ENCODE measurements at places on chromosomes 16 and 17.

DNA sequence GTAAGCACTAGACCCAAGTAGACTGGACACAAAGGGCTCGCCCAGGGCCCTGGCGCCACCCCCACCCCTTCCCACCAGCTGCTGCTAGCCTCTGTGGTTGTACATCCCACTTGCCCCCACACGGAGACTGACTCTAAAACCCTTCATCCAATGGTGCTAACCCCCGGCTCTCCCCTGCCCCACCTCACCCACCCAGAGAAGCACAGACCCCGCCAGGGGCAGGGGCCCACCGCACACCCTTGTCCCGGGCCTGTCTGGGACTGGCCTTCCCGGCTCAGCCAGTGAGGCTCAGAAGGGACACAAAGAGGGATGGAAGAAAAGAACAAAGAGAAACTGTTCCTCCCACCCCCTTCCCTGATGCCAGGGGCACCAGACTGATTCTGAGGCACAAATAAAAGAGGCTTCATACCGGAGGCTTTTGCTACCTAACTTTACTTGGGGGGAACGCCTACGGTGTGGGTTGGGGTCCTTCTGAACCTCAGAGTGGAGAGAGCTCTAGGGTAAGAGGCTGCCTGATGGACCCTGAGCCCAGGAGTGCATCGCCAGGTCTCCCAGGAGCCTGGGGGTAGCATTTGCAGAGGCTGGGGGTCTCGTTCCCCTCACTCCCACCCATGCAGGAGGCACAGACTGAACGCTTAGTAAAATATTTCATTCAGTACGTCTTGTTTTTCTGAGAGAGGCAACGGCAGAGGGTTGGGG is 8.2 kb downstream of the CORO6 start:
- H3K27ac ChIP-seq: no peak overlapping the region
- H3K36me3 ChIP-seq: peaks cover 2% of the 10 kb centered on the region
- no peak overlapping the region for H3K4me3 ChIP-seq
- H3K27me3 ChIP-seq: no peaks in the 10 kb centered on the region

DNA sequence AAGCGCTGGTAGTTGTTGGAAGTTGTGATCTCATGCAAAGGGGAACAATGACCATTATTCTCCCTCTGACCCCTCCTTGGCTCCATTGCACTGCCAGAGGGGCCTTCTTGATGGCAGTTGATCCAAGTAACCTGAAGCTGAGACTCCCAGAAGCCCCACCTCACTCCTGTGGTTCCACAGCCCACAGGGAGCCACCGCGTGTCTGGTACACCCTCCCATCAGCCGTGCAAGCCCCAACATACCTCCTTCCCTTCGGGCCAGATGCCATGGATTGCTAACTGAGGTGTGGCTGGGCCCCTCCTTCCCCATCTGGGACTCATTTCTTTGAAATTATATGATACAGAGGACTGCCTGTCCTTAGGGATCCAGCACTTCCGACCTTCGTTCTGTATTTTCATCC is 17.8 kb downstream of the SAP30BP start:
- no peak for DNase-seq
- H3K4me3 ChIP-seq: peak overlapping the region; percentile 22
- H3K27ac ChIP-seq: peak overlapping the region; percentile 95
- H3K27me3 ChIP-seq: no peaks in the 10 kb centered on the region

DNA sequence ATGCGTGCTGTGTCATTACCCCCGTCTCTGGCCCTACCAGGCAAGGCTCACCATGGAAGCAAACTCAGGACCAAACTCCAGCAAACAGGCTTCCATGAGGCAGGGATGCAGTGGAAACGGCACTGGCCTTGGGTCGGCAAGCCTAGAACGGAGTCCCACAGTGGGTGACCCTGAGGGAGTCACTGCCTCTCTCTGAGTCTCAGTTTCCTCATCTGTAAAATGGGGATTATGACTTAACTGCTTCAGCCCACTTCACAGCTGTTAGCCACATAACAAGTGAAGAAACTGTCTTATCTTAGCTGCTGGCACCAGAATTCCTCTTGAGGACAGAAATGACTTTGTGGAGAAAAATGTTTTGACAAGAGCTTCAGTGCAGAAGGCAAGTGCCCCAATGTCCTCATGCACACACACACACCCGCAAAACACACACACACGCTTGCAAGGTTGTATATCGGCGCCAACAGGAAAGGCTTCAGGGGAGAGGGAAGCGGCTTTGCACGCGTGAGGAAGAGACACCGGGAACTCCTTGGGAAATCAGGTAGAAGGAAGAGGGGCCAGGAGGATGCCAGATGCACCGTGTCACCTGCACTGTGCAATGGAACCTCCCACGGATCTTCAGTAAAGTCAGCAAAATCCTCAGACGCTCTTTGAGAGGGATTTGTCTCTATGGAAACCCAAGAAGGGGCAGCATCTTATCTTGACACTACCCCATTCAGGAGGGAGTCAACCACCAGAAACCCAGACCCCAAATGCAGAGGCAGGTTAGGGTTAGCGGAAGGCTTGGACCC is 53.7 kb downstream of the GSG1L start:
- no peaks in the 10 kb centered on the region for H3K36me3 ChIP-seq
- H3K4me1 ChIP-seq: no peaks in the 10 kb centered on the region
- no peak overlapping the region for H3K4me3 ChIP-seq
- peaks cover 2% of the 10 kb centered on the region for H3K27me3 ChIP-seq

DNA sequence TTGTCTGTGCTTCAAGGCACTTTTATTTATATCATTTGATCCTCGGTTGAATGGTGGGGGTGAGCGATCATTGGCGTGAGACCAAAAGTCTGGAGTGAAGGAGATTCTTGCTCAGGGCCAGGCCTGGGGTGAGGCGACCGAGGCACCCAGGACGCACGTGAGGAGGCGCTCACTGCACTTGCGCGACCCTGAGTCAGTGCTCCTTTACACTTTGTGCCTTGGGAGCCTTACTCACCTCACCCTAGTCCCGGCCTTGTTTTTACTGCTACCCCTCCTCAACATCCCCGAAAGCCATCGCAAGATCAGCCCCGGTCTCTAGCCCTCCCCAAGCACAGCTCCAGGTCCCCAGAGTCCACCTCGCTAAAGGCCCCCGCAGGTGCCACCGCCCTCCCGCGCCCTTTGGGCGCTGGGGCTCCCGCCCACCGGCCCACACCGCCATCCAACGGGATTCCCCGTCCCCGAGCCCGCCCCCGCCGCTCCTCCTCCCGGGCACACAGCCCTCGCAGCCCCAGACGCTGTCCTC is 496 bp downstream of the EZH1 start:
- H3K36me3 ChIP-seq: no peaks in the 10 kb centered on the region
- peaks cover 16% of the 10 kb centered on the region for H3K27me3 ChIP-seq
- no peak for DNase-seq
- H3K4me1 ChIP-seq: peaks cover 15% of the 10 kb centered on the region
- peak overlapping the region; percentile 91 for H3K4me3 ChIP-seq

- H3K4me1 ChIP-seq: peaks cover 30% of the 10 kb centered on the region
- no peak overlapping the region for H3K27ac ChIP-seq
- DNase-seq: no peak
- no peak overlapping the region for H3K4me3 ChIP-seq
- no peaks in the 10 kb centered on the region for H3K27me3 ChIP-seq
These were observed 38.5 kb downstream of the LIG3 start for GRCh38 chr17:35018814-35019213.

DNA sequence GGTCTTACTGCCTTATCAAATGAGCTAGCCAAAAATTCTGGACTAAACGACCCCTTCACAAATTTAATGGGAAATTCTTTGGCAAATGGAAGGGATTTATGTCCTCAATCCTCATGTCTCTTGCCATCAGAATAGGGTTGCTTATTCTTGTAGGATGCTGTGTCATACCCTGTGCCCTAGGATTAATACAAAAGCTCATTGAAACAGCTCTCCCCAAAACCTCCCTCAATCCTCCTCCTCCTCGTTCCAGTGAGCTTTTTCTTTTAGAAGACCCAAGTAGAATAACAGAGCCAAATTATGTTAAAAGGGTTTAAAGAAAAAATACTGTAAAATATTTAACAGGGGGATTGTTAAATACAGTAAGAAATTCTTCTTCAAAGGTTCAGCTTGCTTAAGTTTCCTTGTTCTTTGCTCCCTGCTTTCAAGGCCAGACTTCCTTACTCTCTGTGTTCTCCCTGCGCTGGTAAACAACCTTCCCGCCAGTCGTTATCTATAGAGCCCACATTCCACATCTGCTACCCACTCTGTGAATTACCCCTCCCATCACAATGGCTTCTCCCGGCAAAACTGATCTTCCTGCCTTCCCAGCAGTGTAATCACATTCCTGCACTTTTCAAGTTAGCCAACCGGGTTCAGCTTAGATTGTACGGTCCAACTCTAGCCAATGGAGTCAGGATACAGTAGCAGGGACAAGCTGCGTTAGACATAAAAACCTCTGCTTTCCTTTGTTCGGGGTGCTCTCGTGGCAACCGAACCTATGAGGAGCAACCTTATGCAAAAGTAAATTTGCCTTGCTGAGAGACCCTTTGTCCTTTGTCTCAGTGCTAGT is 9.7 kb downstream of the HPR start:
- no peak overlapping the region for H3K4me3 ChIP-seq
- H3K27ac ChIP-seq: no peak overlapping the region
- no peaks in the 10 kb centered on the region for H3K36me3 ChIP-seq
- no peak for DNase-seq
- H3K4me1 ChIP-seq: no peaks in the 10 kb centered on the region
